AG09309 (cell line): ENCODE measurements at places on chromosomes 5 and 9.

GRCh38 chr9:96084331-96084734 lies 208.8 kb downstream of the ERCC6L2 start:
- DNase-seq = no peak

DNA sequence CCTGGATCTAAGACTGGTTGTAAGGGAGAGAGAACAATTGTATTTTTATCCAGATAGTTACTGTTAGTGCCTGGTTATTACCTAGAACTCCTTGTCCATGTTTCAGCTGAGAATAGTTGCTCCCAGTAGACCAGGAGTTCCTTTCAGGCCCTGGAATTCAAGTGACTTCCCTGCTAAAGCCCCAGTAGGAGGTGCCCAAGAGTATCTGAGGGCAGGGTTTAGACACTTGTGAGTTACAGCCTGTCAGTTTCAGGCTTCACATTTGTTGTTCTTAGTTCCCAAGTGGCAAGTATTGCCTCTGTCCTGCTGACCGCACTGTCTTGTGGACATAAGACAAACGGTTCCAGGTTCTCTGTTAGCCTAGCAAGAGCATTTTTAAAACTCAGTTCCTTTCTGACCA lies 743.9 kb upstream of the SEMA6A start:
- DNase-seq = no peak

- no peak for DNase-seq
These were observed 88.7 kb upstream of the PHF24 start for GRCh38 chr9:34869390-34869789.

DNA sequence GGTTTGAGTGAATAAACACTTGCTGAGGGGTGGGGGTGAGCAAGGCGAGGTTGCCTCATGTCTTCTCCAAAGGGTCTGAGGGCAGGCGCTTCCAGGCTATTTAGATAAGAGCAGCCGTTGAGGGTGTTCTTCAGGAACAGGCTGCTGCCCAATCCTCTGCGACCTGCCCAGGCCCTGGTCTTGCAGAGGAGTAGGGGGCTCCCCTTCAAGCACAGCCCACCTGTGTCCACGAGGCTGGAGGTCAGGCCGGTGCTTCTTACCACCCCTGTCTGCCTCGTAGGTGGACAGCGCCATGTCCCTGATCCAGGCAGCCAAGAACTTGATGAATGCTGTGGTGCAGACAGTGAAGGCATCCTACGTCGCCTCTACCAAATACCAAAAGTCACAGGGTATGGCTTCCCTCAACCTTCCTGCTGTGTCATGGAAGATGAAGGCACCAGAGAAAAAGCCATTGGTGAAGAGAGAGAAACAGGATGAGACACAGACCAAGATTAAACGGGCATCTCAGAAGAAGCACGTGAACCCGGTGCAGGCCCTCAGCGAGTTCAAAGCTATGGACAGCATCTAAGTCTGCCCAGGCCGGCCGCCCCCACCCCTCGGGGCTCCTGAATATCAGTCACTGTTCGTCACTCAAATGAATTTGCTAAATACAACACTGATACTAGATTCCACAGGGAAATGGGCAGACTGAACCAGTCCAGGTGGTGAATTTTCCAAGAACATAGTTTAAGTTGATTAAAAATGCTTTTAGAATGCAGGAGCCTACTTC lies 58.6 kb upstream of the LRRTM2 start:
- DNase-seq = no peak

- DNase-seq = no peak
These were observed at the start of gene ADAMTS19 for GRCh38 chr5:129459777-129460671. Gene ADAMTS19, plus strand, starts transcription at chr5:129460298. Its CDS starts 94 bp downstream, at chr5:129460392.

GRCh38 chr9:24620741-24621140 lies 75.0 kb upstream of the IZUMO3 start:
- DNase-seq = no peak

DNA sequence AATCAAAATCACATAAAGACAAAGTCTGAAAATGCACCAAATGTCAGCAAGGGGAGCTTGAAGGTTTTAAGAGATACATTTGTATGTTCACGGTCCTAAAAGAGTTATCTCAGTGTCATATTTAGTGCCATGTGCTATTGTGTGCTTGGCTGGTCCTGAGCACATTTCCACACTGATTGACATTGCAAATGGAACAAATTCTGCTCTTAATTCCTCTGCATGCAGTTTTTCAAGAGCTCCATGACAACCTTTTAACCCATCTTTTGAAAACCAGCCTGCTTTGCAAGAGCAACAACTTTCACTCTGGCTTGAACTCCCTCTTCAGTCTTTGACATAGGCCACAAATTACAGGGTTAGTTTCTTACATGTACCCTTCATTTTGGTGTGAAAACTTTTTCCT lies 175.4 kb upstream of the ACTBL2 start:
- no peak for DNase-seq

DNA sequence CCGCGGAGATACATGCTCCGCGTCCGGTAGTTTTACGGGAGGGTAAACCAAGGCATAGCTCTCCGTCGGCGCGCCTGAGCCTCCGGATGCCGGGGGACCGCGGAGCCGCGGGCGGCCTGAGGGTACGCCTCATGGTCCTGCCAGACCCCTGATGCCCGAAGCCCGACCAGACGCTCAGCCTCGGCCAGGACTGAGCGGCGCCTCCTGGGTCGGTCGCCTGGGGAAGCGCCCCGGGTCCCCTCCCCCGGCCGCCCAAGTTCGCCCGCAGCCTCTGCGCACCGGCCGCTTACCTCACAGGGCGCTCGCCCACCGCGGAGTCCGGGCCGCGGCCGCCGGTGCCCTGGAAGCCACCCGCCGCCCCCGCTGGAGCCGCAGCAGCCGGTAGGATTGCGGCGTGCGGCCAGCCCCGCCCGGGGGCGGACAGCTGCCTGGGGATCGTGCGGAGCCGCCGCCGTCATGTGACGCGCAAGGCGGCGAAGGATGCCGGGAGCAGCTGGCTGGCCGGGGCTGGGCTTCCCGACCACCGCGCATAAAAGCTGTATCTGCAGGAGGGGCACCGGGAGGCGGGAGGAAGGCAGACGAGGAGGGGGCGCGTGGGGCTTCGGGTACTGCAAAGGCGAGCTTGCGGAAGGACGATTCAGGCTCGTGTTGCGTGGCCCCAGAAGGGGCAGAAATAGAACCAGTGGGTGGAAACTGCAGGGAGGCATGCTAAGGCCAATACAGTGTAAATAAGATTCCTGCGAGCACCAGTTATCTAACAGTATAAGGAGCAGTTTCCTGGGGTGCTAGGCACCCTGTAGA lies at the start of gene FBXO10:
Gene FBXO10 (minus strand): TSS at position 460 of the 801 bp plus-strand sequence. CDS start 34,612 bp downstream, outside the sequence.
- DNase-seq = no peak

DNA sequence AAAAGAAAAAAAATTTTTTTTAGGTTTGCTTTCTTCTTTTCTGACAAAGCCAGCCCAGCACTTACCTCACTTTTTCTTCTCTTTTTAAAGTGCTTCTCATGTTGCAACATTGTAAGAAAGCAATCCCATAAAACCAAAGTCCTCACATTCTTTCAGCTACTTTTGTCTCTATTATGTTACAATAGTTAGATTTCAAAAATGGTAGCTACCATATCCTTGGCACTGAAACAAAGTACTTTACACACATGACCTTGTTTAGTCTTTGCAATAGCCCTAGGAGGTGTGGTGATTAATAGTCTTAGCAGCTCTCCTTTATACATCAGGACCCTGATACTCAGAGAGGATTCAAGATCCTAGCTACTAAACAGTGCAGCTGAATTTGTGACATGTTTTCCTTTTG lies 23.5 kb upstream of the CARTPT start:
- peak; percentile 10 for DNase-seq

- DNase-seq = no peak
These were observed 197.1 kb downstream of the MED10 start for GRCh38 chr5:6181147-6181729.

- no peak for DNase-seq
These were observed 2.9 kb downstream of the NRARP start for GRCh38 chr9:137299203-137299565.
